MCF 10A (cell line): ENCODE measurements at places on chromosomes 1 and 21. TPM values are rescaled to one million over a fixed set of nuclear protein-coding genes. Genes with fewer than 3 reads are reported as not detected.

The AGT gene
- total RNA-seq = not detected in 2 replicates

DNA sequence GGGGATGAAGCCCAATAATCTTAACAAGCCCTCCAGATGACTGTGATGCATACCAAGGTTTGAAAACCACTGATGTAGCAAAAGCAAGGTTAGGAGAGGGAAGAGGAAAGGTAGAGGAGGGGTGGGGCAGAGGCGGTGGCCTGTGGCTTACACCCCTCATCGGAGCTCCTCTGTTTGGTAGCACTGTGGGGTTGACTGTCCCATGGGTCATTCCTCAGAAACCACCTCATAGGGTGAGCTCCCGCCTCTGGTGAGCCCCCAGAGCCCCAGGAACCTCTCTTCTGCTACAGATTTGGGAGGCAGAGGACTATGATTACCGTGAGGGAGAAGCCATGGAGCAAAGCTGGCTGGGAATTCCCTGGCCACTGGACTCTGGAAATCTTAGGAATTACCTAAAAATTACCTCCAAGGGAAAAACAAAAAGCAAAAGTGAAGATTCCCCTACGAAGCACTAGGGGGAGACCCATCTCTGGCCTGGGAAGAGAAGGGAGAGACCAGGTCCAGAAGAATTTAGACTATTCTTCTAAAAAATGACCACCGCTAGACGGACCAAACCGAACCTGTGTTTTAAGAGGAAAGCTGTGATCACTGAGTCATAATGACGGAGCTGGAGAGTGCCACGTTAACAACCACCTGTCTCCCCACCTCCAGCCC, 1.5 kb upstream of the RASSF5 start:
- peak; percentile 69 for DNase-seq
- no peaks in the 10 kb centered on the region for H3K27me3 ChIP-seq
- peaks cover 9% of the 10 kb centered on the region for H3K36me3 ChIP-seq
- peak overlapping the region; percentile 72 for H3K4me3 ChIP-seq
- H3K4me1 ChIP-seq = peaks cover 65% of the 10 kb centered on the region

The POLR3GL gene
- 17.6 and 20.9 TPM in 2 replicates for total RNA-seq

The DTL gene
- total RNA-seq = 20.2 and 34.4 TPM in 2 replicates

GRCh38 chr1:93525431-93525830, 77.5 kb downstream of the FNBP1L start:
- DNase-seq = peak; percentile 24
- H3K4me3 ChIP-seq = no peak overlapping the region
- peaks cover 18% of the 10 kb centered on the region for H3K4me1 ChIP-seq
- peaks cover 44% of the 10 kb centered on the region for H3K36me3 ChIP-seq
- H3K27ac ChIP-seq = peak overlapping the region; percentile 56
- H3K27me3 ChIP-seq = no peaks in the 10 kb centered on the region

The RC3H1 gene
- 25.7 and 26.9 TPM in 2 replicates for total RNA-seq

- no peaks in the 10 kb centered on the region for H3K36me3 ChIP-seq
- no peaks in the 10 kb centered on the region for H3K4me1 ChIP-seq
- no peak for DNase-seq
- H3K4me3 ChIP-seq = no peak overlapping the region
- H3K27me3 ChIP-seq = no peaks in the 10 kb centered on the region
- no peak overlapping the region for H3K27ac ChIP-seq
Measured at GRCh38 chr1:200929530-200930278, 35.0 kb downstream of the INAVA start.

GRCh38 chr21:45885597-45885929, 96.0 kb upstream of the COL6A1 start:
- peaks cover 12% of the 10 kb centered on the region for H3K4me1 ChIP-seq
- no peak overlapping the region for H3K4me3 ChIP-seq
- H3K27ac ChIP-seq = no peak overlapping the region
- no peak for DNase-seq

GRCh38 chr1:166391279-166392066, 224.7 kb upstream of the FAM78B start:
- no peaks in the 10 kb centered on the region for H3K27me3 ChIP-seq
- no peak for DNase-seq
- H3K27ac ChIP-seq = no peak overlapping the region
- no peaks in the 10 kb centered on the region for H3K4me1 ChIP-seq
- H3K4me3 ChIP-seq = no peak overlapping the region

DNA sequence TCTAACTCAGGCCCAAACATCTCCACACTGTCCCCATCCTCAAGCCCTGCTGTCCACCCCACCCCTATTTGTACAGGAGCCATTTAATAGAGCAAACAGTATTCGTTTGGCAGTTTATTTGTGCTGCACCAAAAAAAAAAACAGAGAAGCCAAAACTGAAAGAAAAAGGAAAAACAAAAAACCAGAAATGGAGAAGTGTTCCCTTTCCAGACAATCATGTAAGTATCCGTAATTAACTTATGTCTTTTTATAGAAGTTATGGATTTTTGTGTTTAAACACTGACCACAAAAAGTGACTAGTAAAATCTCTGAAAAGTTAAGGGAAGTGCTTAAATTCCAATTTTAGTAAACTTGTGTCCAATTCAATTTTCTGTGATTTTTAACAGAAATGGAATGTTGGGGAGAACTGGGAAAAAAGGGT, 40.4 kb upstream of the ZBTB18 start:
- H3K27me3 ChIP-seq = no peaks in the 10 kb centered on the region
- no peak overlapping the region for H3K27ac ChIP-seq

GRCh38 chr1:7360526-7360925, 410.6 kb upstream of the VAMP3 start:
- H3K36me3 ChIP-seq = no peaks in the 10 kb centered on the region
- H3K4me1 ChIP-seq = no peaks in the 10 kb centered on the region
- DNase-seq = no peak
- H3K27me3 ChIP-seq = no peaks in the 10 kb centered on the region

The TMEM125 gene
- total RNA-seq = 3.1 and 3.8 TPM in 2 replicates

The TIE1 gene
- total RNA-seq = not detected in 2 replicates

The PRR9 gene
- total RNA-seq = not detected in 2 replicates

- H3K27ac ChIP-seq = no peak overlapping the region
- H3K27me3 ChIP-seq = no peaks in the 10 kb centered on the region
- DNase-seq = no peak
- H3K4me3 ChIP-seq = no peak overlapping the region
- H3K36me3 ChIP-seq = peaks cover 66% of the 10 kb centered on the region
Measured at GRCh38 chr1:159056069-159056698, 20.4 kb downstream of the AIM2 start.

GRCh38 chr21:21688889-21689288, 690.7 kb downstream of the NCAM2 start:
- H3K4me1 ChIP-seq = no peaks in the 10 kb centered on the region
- no peaks in the 10 kb centered on the region for H3K36me3 ChIP-seq
- H3K27me3 ChIP-seq = no peaks in the 10 kb centered on the region
- H3K4me3 ChIP-seq = no peak overlapping the region

The FAM89A gene
- total RNA-seq = 25.2 and 29.2 TPM in 2 replicates

GRCh38 chr1:70146488-70146887, 58.9 kb downstream of the LRRC40 start:
- H3K36me3 ChIP-seq = peaks cover 6% of the 10 kb centered on the region
- H3K4me1 ChIP-seq = peaks cover 5% of the 10 kb centered on the region
- H3K27ac ChIP-seq = no peak overlapping the region
- H3K27me3 ChIP-seq = no peaks in the 10 kb centered on the region

DNA sequence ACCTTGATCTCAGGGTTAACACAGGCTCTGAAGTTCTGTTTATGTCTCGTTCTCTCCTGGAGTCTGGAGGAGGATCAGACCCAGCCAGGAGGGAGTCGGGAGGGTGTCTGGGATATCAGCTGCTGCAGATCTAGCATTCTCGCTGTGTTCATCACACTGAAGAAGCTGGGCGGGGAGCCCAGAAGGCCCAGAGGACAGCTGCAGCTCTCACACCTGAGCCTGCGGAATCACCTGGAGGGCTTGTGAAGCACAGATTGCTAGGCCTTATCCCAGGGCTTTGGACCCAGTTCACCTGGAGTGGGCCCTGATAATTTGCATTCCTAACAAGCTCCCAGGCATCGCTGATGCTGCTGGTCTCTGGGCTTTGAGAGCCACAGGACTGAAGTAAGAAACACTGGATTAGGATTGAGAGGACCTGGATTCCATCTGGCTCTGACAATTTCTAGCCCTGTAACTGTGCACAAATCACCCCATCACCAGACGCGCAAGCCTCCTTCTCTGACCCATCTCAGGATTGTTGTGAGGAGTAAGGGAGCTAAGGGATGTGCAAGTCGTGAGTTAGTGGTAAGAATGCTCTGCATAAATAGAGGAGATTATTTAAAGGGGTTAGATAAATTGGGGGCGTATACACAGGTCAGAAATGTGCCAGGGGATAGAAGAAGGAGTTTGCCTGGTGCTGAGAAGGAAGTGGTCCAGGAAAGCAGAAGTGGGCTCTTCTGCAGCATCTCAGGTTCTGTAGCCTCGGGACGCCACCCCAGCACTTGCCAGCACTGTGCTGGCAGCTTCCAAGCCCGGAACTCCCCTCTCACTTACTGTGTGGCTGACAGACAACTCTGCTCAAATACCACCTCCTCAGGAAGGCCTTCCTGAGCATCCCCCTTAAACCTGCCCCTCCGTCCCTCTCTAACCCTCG, 19.1 kb downstream of the ABCA4 start:
- no peak for DNase-seq
- H3K27ac ChIP-seq = no peak overlapping the region
- no peaks in the 10 kb centered on the region for H3K4me1 ChIP-seq
- no peak overlapping the region for H3K4me3 ChIP-seq
- no peaks in the 10 kb centered on the region for H3K36me3 ChIP-seq
- H3K27me3 ChIP-seq = peaks cover 4% of the 10 kb centered on the region

The CPLANE2 gene
- 8.3 and 13.2 TPM in 2 replicates for total RNA-seq

GRCh38 chr1:20109223-20109856, 10.0 kb downstream of the PLA2G2D start:
- no peak overlapping the region for H3K4me3 ChIP-seq
- no peaks in the 10 kb centered on the region for H3K27me3 ChIP-seq
- DNase-seq = no peak
- H3K27ac ChIP-seq = no peak overlapping the region
- no peaks in the 10 kb centered on the region for H3K36me3 ChIP-seq
- peaks cover 9% of the 10 kb centered on the region for H3K4me1 ChIP-seq

The CRABP2 gene
- 0.98 and 1.9 TPM in 2 replicates for total RNA-seq

The CELA2B gene
- total RNA-seq = not detected in 2 replicates

The KRTAP19-1 gene
- not detected in 2 replicates for total RNA-seq

The ATP1A4 gene
- total RNA-seq = not detected in 2 replicates

- DNase-seq = no peak
- H3K27ac ChIP-seq = no peak overlapping the region
- H3K27me3 ChIP-seq = peaks cover 87% of the 10 kb centered on the region
- peaks cover 8% of the 10 kb centered on the region for H3K4me1 ChIP-seq
Measured at GRCh38 chr1:57422271-57423134, 1.4 kb downstream of the DAB1 start.

GRCh38 chr1:62448221-62448933, 11.5 kb downstream of the USP1 start:
- no peaks in the 10 kb centered on the region for H3K27me3 ChIP-seq
- H3K4me1 ChIP-seq = no peaks in the 10 kb centered on the region

GRCh38 chr1:79507770-79508169, 501.2 kb upstream of the ADGRL4 start:
- no peak overlapping the region for H3K27ac ChIP-seq
- H3K4me1 ChIP-seq = peaks cover 7% of the 10 kb centered on the region
- DNase-seq = no peak
- no peaks in the 10 kb centered on the region for H3K27me3 ChIP-seq

- H3K27ac ChIP-seq = no peak overlapping the region
- no peaks in the 10 kb centered on the region for H3K36me3 ChIP-seq
- no peaks in the 10 kb centered on the region for H3K27me3 ChIP-seq
- DNase-seq = no peak
- H3K4me3 ChIP-seq = no peak overlapping the region
- no peaks in the 10 kb centered on the region for H3K4me1 ChIP-seq
Measured at GRCh38 chr1:154772606-154773506, 97.2 kb downstream of the KCNN3 start.

- peaks cover 90% of the 10 kb centered on the region for H3K4me1 ChIP-seq
- peak overlapping the region; percentile 79 for H3K4me3 ChIP-seq
- peak overlapping the region; percentile 96 for H3K27ac ChIP-seq
- peaks cover 45% of the 10 kb centered on the region for H3K36me3 ChIP-seq
Measured at GRCh38 chr1:156124557-156125483, 10.3 kb downstream of the LMNA start.

The SPOCD1 gene
- 0.47 and 0.59 TPM in 2 replicates for total RNA-seq

- H3K27me3 ChIP-seq = no peaks in the 10 kb centered on the region
- no peak for DNase-seq
- H3K27ac ChIP-seq = peak overlapping the region; percentile 66
Measured at GRCh38 chr1:109977657-109978378, 6.7 kb upstream of the AHCYL1 start.

- no peaks in the 10 kb centered on the region for H3K4me1 ChIP-seq
- H3K36me3 ChIP-seq = no peaks in the 10 kb centered on the region
- H3K4me3 ChIP-seq = no peak overlapping the region
- peaks cover 83% of the 10 kb centered on the region for H3K27me3 ChIP-seq
- H3K27ac ChIP-seq = no peak overlapping the region
Measured at GRCh38 chr1:153341431-153341934, 7.2 kb downstream of the PGLYRP4 start.

The OR2T29 gene
- not detected in 2 replicates for total RNA-seq

The SLC25A34 gene
- 0.79 and 1.3 TPM in 2 replicates for total RNA-seq

GRCh38 chr1:201877877-201878401, 10.8 kb upstream of the SHISA4 start:
- no peak overlapping the region for H3K4me3 ChIP-seq
- no peaks in the 10 kb centered on the region for H3K27me3 ChIP-seq
- no peak overlapping the region for H3K27ac ChIP-seq
- peak; percentile 85 for DNase-seq

The HFM1 gene
- total RNA-seq = not detected in 2 replicates
